ENCODE measurements at places on chromosomes 13 and 19.
A peak's percentile ranks its signal among the peaks of the same experiment; 100 is the strongest.

- DNase-seq: no peak
These were observed 2.5 kb downstream of the PDS5B start for GRCh38 chr13:32588736-32589135.

DNA sequence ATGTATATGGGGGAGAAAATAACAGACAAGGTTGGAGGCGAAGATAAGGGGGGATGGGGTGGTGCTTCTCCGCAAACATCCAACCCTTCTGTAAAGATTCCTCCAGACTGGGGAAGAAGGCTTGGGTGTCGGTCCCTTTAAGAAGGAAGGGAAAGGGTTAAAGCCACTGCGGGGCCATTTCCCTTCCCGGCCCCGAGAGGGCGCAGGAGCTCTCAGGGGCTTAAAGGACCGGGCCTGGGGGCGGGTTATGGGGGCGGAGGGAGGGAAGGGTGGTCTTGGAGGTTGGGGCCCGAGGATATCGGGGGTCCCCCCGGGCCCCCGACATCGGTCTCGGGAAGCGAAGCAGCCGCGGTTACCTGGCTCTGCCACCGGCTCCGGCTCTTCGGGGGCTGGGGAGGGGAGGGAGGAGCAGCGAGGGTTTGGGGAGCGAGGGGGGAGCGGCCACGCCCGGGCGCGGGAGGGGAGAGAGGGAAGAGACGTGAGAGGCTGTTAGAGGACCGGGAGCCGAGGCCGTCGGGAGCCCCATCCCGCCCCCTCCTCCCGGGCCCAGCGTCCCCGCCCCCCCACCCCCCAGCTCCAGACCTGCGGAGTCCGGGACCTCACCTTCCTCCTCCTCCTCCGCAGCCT is 2.8 kb downstream of the TNNT1 start:
- peak; percentile 36 for DNase-seq

DNA sequence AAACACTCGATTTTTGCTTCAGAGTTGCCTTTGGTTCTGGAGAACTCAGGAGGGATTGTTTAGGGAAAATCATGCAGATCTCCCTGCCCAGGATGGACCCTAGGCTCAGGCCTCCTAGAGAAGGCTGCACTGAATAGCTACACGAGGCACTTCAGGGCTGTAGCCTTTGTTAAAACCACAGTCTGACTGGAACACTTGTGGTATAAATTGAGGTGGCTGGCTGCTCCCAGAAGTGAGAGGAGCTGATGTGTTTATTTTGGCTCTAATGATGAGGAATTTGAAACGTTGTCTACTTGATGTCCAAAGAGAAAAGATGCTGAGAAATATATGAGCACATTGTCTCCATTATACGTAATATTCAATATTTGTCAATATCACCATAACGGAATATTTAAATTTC is 762.1 kb upstream of the ARGLU1 start:
- DNase-seq: no peak

- DNase-seq: no peak
These were observed 94.4 kb downstream of the URI1 start for GRCh38 chr19:30036154-30037129.

- DNase-seq: no peak
These were observed 138.2 kb downstream of the SLC7A1 start for GRCh38 chr13:29457299-29457698.

GRCh38 chr19:46115396-46116106 is 8.9 kb downstream of the IGFL3 start:
- peak; percentile 61 for DNase-seq

- DNase-seq: no peak
These were observed 186.0 kb downstream of the KCTD15 start for GRCh38 chr19:33982706-33983105.

DNA sequence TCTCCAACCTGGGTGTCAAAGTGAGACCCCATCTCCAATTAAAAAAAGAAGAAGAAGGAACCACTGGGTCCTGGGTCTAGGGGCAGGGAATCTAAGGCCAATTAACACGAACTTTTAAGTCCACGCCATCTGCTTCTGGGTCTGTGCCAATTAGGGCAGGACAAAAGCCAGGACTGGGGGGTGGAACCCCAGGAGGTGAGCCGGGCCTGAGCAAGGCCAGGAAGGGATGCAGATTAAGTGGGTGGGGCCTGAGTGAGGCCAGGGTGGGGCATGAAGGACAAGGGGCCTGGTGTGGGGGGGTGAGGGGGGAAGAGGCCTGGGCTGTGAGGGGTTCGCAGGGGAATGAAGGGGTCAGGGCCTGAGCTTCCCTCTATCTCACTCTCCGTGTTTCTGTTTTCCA is 26.3 kb upstream of the ZNF83 start:
- no peak for DNase-seq

DNA sequence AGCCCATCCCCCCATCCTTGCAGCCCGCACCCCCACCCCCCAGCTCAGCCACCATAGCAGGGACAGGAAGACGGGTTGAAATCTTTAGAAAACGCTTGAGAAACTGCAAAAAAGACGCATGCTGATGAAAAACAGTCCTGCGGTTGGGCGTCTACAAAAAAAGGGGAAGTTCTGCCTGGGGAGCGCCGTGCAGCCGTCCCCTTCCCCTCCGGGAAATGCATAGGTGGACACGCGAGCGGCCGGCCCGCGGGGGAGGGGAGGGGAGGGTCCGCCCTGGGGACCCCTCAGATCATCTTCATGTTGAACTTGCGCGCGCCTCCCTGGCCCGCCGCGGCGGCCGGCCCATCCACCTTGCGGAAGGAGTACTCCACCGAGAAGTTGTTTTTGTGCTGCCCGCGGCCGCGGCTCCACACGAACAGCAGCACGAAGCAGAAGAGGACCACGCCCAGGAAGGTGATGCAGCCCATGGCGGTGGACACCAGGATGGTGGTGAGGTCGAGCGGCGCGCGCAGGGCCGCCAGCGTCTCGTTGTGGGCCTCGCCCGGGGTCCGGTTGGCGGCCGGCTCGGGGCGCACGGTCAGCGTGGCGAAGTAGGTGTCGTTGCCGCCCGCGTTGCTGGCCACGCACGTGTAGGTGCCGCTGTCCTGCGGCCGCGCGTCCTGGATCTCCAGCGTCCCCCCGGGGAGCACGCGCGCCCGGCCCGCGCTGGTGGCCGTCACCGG is 7.9 kb upstream of the PEAK3 start:
- peak; percentile 63 for DNase-seq

- DNase-seq: no peak
These were observed 44.5 kb downstream of the SCEL start for GRCh38 chr13:77579959-77580358.

- peak; percentile 54 for DNase-seq
These were observed 8.1 kb upstream of the SEMA6B start for GRCh38 chr19:4567584-4568071.

GRCh38 chr13:38483623-38484022 is 134.0 kb downstream of the UFM1 start:
- no peak for DNase-seq

GRCh38 chr13:66461021-66461420 is 769.1 kb downstream of the PCDH9 start:
- no peak for DNase-seq

GRCh38 chr19:35142606-35143230 is 337 bp upstream of the FXYD7 start:
- peak; percentile 69 for DNase-seq

- no peak for DNase-seq
These were observed 46.9 kb downstream of the OLFM4 start for GRCh38 chr13:53075356-53076041.

- DNase-seq: no peak
These were observed 4.1 kb downstream of the PGLS start for GRCh38 chr19:17515408-17516149.

DNA sequence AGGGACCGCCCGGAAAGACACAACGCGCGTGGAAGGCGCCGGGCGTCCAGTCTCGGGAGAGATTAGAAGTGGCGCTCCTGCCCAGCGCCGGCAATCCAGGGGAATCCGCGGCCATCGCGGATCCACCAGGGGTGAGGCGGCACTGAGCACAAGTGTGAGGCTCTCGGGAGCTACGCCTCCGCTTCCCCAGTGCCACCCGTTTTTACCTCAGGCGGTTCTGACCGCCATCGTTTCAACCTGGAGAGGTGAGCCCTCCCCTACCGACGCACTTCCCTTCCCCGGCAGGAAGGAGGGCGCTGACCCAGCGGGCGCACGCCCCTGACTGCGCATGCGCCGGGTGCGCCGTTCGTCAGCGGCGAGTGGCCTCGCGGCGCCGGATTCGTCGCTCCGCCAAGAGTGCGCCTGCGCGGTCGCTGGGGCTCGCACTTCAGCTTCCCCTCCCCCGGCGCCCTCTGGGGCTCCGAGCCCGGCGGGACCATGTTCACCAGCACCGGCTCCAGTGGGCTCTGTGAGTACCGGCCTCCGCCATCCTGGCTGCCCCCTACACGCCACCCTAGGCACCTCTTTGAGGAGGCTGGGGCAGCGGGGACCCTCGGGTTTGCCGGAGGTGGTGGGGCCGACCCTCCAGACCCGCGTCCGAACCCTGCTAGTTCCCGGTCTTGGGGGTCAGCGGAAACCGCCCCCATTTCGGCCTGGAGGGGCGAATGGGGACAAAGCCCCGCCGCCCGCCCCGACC is at the start of gene UBAC2:
TSS of gene UBAC2 (plus strand) at position 423 of the 736 bp plus-strand sequence. CDS start at position 478, 55 bp downstream.
- DNase-seq: peak; percentile 96

- no peak for DNase-seq
These were observed 38.4 kb downstream of the SMIM24 start for GRCh38 chr19:3441986-3442329.

DNA sequence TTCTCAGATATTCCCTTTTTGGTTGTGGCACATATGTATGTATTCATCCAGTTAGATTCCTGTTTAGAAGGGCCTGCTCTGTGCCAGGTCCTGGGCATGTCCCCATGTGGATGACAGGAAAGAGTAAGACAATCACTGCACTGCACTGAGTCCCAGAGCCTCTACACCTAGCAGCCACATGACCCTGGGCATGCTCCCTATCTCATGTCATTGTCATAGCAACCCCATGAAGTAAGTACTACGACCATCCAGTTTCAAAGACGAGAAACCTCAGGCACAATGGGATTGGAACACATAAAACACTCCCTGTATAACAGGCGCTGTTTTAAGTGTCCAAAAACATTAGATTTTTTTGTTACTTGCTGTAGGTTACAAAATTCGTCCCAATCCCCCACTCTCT is 594.4 kb downstream of the UQCRFS1 start:
- no peak for DNase-seq

GRCh38 chr19:7879836-7880235 is 5.6 kb upstream of the PRR36 start:
- no peak for DNase-seq

DNA sequence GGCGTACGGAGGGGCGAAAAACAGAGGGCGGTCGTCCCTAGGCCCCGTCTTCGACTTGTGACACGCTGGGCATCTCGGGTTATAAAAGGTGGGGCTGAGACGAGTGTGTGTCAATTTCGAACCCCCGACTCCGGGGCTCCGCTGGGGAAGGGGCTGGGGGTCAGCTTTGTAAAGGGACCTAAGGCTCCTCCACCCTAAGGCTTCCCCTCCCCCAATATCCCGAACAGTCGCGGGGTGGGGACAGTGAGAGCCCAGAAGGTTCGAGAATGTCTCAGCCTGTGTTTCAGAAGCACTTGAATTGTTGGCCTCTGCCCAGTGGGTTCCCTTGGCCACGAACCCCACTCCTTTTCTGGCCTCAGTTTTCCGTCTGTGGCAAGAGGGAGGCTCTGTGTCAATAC is 450 bp downstream of the SELENOW start:
- DNase-seq: peak; percentile 21

DNA sequence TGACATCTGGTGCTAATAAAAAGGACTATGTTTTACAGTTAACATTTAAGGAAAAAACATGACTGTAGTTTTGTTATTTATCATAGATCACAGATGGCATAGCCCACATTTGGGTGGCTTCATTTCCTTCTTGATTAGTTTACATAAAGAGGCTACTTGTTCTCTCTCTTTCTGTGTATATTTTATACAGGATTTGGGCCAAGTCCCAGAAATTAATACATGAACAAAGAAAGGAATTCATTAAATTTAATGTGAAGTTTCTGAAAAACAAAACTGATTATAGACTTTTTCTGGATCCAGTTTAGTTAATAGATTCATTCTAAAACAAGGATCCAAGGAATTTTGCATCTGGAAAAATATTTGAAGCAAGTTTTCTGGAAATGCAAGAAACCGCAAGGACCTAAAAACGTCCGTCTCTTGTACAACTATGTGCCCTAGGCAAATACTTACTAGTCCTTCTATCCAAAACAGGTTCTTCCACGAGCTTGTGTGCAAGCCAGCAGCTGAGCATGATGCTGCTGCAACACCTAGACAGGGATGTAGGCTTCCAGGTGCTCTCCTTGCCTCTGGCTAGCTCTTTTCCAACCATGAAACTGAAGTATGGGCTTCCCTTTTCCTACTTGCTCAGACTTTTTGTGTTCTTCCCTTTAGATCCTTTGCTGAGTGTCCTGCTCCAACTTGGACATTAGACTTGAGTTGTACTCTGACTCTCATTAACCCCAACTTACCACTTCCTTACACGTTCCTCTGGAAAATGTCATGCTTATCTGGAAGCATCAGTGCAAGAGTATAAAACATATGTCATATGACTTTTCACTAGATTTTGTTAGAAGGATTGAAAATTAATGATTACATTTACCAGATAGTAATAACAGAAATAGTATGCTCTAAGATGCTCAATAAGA is 161.5 kb upstream of the STARD13 start:
- DNase-seq: no peak

- DNase-seq: no peak
These were observed 20.6 kb downstream of the ACSBG2 start for GRCh38 chr19:6156033-6156432.

DNA sequence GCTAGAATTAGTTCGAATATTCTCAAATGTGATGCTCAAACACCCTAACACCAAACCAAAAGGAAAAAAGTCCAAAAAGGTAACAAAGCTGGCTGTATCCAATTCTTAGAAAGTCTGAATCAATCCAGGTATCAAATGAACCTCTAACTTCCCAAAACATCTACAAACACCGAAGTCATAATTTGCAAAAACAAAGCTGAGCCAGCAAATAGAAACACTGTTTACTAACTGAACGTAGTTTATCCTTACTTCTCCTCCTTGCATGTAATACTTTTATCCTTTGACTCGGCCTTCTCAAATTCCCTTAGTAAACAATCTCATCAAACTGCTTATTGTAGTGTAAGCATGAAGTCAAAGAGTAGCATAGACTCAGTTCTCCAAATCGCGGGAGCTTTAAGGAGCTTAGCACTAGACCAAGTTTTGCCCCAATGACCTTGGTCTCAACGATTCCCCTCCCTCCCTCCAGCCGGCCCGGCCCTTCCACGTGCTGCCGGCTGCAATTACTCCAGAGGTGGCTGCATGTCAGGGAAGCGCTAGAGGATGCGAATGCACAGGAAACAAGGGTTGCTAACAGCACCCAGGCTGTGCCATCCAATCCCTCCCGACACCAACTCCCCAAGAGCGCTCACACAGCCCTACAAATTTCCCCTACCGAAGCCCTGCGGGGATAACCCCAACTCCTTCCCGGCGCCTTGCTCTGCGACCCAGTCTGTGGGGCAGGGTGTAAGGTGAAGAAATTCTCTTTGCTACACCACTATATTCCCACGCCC is 693 bp downstream of the XPO4 start:
- peak; percentile 50 for DNase-seq

DNA sequence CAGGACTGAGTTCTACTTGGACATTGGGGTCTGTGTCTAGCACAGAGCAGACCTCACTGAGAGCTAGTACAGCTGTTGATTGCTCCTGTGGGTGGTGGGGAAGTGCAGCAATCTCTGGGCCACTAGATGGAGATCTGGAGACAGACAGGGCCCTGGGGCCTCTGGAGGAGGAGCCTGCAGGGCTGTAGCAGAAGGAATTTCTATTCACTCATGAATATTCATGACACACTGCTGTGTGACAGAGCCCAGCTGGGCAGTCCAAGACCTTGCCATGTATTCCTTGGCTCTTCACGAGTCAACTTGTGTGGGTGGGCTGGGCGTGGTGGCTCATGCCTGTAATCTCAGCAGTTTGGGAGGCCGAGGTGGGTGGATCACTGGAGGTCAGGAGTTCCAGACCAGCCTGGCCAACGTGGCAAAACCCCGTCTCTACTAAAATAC is 37.5 kb downstream of the SUGP2 start:
- peak; percentile 29 for DNase-seq
